ENCODE measurements at places on chromosomes 12 and 14.

DNA sequence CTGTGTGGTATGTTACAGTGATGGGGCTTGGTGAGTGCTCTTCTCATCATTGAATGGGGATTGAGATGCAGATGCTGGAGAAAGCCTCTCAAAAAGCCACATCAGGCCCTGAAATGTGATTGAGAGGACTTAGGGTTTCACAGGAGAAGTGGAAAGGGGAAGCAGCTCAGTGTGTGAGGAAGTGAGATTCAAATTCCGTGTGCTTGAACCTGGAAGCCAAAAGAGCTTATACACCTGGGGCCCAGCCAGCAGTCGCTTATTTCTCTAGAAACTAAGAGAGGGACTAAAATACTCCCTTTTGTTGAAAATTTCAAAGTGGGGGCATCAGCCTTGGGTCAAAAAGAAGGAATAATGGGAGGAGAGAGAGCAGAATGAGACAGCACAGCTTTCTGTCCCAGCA, 39.1 kb upstream of the GZMB start:
- no peaks in the 10 kb centered on the region for H3K27me3 ChIP-seq
- H3K4me3 ChIP-seq, result peak overlapping the region; percentile 35
- H3K36me3 ChIP-seq, result no peaks in the 10 kb centered on the region
- DNase-seq, result no peak
- H3K4me1 ChIP-seq, result peaks cover 23% of the 10 kb centered on the region

DNA sequence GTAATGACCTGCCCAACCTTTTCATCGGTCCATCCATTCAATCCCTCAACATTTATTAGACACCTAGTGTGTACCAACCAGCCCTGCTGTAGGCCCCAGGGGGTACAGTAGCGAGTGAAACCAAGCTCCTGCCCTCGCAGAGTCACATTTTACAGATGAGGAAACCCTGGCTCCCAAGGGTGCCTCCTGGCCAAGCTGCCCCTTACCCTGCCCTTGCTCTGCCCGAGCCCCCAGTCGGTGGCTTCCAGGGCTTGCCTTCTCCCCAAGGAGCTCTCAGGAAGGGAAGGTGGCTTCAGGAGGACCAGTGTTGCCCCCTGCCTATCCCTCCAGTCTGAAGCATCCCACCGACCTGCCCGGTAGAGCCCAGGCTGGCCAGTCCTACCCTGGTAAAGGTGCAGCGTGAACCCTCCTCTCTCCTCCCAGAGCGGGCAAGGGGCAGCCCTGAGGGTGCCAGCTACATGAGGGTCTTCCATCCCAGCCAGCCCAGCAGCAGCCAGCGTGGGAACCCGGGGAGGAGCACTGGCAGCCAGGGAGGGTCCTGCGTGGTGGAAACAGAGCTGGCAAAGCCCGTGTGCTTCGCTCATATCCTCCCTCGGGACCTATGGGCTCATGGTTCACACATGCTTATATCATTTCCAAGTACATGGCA, 670 bp upstream of the BEGAIN start:
- no peaks in the 10 kb centered on the region for H3K36me3 ChIP-seq
- peaks cover 11% of the 10 kb centered on the region for H3K27me3 ChIP-seq
- no peak overlapping the region for H3K27ac ChIP-seq

DNA sequence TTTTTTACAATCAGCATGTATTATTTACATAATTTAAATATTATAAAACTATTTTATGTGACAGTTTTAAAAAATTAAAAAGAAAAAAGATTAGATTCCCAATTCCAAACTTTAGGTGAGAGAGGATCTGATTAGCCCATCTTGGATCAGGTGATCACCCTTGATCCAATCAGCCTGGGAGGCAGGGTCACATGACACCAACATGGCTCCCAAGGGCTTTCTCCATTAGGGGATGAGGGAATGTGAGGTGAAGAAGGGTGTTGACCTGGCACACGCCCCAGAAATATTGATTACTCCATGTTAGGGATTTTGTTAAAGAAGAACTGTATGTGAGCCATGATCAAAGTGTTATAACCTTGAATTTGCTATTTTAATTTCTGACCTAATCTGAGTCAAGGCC, 225.4 kb downstream of the RBM19 start:
- H3K36me3 ChIP-seq, result no peaks in the 10 kb centered on the region
- no peak for DNase-seq
- no peak overlapping the region for H3K27ac ChIP-seq
- peaks cover 12% of the 10 kb centered on the region for H3K27me3 ChIP-seq

GRCh38 chr12:109343677-109344076, 4.0 kb upstream of the MYO1H start:
- H3K27ac ChIP-seq, result no peak overlapping the region
- peaks cover 7% of the 10 kb centered on the region for H3K27me3 ChIP-seq
- no peaks in the 10 kb centered on the region for H3K36me3 ChIP-seq

DNA sequence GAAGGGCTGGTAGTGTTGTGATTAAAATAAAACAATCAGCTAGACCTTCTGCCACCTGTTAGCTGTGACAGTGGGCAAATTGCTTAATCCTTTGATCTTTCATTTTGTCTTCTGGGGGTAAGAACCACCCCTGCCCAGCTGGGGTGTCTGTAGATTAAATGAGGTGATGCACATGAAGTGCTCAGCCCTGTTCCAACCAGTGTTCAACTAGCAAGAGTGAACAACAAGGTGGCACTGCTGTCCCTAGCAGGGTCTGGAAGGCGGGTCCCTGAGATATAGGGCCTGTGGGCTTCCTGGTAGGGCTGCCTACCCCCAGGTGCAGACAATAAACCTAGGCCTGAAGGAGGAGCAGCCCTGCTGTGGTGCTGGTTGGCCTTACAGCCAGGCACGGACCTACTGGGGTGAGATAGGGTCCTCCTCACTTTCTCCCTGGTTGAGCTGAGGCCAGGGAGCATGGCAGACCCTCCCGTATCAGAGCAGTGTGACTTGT, 60.6 kb downstream of the ARL6IP4 start:
- H3K36me3 ChIP-seq, result no peaks in the 10 kb centered on the region
- H3K27ac ChIP-seq, result no peak overlapping the region
- no peaks in the 10 kb centered on the region for H3K27me3 ChIP-seq
- peaks cover 21% of the 10 kb centered on the region for H3K4me1 ChIP-seq

- no peak for DNase-seq
- no peaks in the 10 kb centered on the region for H3K27me3 ChIP-seq
- no peak overlapping the region for H3K4me3 ChIP-seq
- no peaks in the 10 kb centered on the region for H3K36me3 ChIP-seq
- no peak overlapping the region for H3K27ac ChIP-seq
Measured at GRCh38 chr12:39897315-39897714, 208.6 kb downstream of the SLC2A13 start.

DNA sequence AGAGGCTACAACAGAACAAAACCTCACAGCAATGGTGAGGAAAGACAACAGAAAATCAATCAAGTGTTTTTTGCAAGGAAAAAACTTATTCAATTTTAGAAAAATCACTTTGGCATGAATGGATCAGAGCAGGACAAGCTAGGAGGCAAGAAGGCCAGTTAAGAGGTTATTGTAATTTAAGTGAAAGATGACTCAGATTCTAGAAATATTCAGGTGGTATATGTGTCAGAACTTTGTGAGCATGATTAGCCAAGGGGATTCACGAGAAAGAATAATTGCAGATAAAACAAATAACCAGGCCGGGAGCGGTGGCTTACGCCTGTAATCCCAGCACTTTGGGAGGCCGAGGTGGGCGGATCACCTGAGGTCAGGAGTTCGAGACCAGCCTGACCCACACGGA, 12.7 kb downstream of the GCH1 start:
- no peak overlapping the region for H3K27ac ChIP-seq
- H3K36me3 ChIP-seq, result no peaks in the 10 kb centered on the region
- DNase-seq, result no peak
- H3K27me3 ChIP-seq, result no peaks in the 10 kb centered on the region

- H3K27me3 ChIP-seq, result no peaks in the 10 kb centered on the region
- peaks cover 5% of the 10 kb centered on the region for H3K4me1 ChIP-seq
- no peak overlapping the region for H3K4me3 ChIP-seq
- no peak for DNase-seq
- H3K36me3 ChIP-seq, result no peaks in the 10 kb centered on the region
Measured at GRCh38 chr12:8687846-8688601, 9.8 kb upstream of the RIMKLB start.

GRCh38 chr12:20716037-20716436, 20.9 kb downstream of the SLCO1C1 start:
- no peaks in the 10 kb centered on the region for H3K27me3 ChIP-seq
- H3K4me1 ChIP-seq, result no peaks in the 10 kb centered on the region
- H3K27ac ChIP-seq, result no peak overlapping the region
- no peak overlapping the region for H3K4me3 ChIP-seq
- DNase-seq, result no peak

DNA sequence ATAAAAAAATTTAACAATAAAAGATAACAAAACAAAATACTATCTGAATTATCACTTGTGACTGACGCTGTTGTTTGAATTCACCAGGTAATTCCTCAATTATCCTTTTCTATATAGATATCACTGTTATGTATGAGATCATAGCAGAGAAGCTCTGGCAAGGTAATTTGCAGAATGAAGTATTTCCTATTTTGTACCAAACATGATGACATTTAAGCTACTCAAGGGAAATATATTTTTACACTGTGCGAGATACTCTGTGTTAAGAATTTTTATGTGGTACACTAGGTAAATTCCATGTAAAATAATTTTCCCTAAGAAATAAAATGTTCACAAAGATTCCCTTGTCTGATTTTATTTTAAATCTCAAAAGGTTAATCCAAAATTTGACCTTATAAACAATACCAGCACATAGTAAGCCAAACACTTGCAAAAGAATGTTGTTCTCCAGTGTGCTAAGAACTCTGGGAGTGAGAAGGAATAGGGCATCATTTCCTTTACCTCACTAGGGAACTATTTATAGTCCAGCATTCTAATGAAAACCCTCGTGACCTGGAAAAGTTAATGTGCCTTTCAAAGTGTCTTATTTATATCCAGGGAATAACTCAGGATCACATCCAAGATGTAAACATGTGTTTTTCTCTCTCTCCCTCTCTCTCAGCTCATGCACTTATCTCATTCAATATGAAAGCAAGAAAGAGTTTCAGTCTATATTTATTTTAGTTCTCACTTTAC, 115.2 kb upstream of the RAP1B start:
- DNase-seq, result no peak
- H3K27ac ChIP-seq, result no peak overlapping the region
- H3K4me1 ChIP-seq, result no peaks in the 10 kb centered on the region
- H3K4me3 ChIP-seq, result no peak overlapping the region
- no peaks in the 10 kb centered on the region for H3K36me3 ChIP-seq

GRCh38 chr14:29354486-29354885, 573.2 kb downstream of the PRKD1 start:
- no peak for DNase-seq
- no peaks in the 10 kb centered on the region for H3K36me3 ChIP-seq
- no peak overlapping the region for H3K4me3 ChIP-seq
- H3K27me3 ChIP-seq, result no peaks in the 10 kb centered on the region
- no peaks in the 10 kb centered on the region for H3K4me1 ChIP-seq

DNA sequence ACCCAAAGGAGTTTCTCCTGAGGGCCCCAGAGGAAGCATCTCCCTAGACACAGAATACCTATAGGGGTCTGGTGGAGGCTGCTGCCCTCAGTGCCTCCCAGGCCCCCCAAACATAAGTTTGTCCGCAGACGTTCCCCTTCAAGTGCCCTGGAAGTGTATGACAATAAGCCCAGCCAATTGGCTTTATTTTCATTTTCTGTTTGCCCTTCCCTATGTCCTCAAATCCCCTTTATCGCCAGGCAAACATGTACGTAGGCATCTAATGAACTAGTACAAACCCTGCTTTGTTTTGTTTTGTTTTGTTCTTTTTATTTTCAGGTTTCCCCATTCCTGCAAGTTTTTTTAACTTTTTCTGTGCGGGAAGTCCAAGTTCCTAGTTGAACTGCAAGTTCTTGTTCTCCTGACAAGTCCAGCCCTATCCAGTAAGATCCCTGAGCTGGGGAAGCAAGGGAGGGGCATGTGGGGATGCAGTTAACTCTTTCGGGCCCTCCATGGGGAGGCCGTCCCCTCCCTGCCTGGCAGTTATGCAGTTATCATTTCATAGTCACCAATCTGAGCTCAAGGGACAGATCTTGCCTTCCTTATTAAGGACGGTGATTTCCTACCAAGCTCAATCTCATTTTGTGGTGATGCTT, 141.9 kb downstream of the KCNA5 start:
- no peaks in the 10 kb centered on the region for H3K36me3 ChIP-seq
- no peak overlapping the region for H3K27ac ChIP-seq
- no peaks in the 10 kb centered on the region for H3K4me1 ChIP-seq
- no peak overlapping the region for H3K4me3 ChIP-seq
- no peak for DNase-seq

GRCh38 chr12:108668063-108668462, 34.4 kb upstream of the SELPLG start:
- no peak overlapping the region for H3K27ac ChIP-seq
- no peak for DNase-seq
- H3K4me3 ChIP-seq, result no peak overlapping the region
- no peaks in the 10 kb centered on the region for H3K27me3 ChIP-seq
- H3K36me3 ChIP-seq, result no peaks in the 10 kb centered on the region

GRCh38 chr12:13454991-13455777, 258.7 kb downstream of the EMP1 start:
- H3K4me1 ChIP-seq, result no peaks in the 10 kb centered on the region
- no peak for DNase-seq
- no peak overlapping the region for H3K4me3 ChIP-seq
- no peaks in the 10 kb centered on the region for H3K36me3 ChIP-seq
- H3K27ac ChIP-seq, result no peak overlapping the region
- peaks cover 5% of the 10 kb centered on the region for H3K27me3 ChIP-seq

GRCh38 chr12:41866878-41867430, 277.7 kb downstream of the GXYLT1 start:
- no peak for DNase-seq
- H3K36me3 ChIP-seq, result no peaks in the 10 kb centered on the region
- H3K4me3 ChIP-seq, result no peak overlapping the region
- no peaks in the 10 kb centered on the region for H3K27me3 ChIP-seq
- H3K27ac ChIP-seq, result no peak overlapping the region

GRCh38 chr14:79899610-79900009, 311.7 kb downstream of the DIO2 start:
- DNase-seq, result no peak
- no peak overlapping the region for H3K4me3 ChIP-seq
- no peaks in the 10 kb centered on the region for H3K36me3 ChIP-seq
- no peak overlapping the region for H3K27ac ChIP-seq
- H3K4me1 ChIP-seq, result no peaks in the 10 kb centered on the region
- no peaks in the 10 kb centered on the region for H3K27me3 ChIP-seq

DNA sequence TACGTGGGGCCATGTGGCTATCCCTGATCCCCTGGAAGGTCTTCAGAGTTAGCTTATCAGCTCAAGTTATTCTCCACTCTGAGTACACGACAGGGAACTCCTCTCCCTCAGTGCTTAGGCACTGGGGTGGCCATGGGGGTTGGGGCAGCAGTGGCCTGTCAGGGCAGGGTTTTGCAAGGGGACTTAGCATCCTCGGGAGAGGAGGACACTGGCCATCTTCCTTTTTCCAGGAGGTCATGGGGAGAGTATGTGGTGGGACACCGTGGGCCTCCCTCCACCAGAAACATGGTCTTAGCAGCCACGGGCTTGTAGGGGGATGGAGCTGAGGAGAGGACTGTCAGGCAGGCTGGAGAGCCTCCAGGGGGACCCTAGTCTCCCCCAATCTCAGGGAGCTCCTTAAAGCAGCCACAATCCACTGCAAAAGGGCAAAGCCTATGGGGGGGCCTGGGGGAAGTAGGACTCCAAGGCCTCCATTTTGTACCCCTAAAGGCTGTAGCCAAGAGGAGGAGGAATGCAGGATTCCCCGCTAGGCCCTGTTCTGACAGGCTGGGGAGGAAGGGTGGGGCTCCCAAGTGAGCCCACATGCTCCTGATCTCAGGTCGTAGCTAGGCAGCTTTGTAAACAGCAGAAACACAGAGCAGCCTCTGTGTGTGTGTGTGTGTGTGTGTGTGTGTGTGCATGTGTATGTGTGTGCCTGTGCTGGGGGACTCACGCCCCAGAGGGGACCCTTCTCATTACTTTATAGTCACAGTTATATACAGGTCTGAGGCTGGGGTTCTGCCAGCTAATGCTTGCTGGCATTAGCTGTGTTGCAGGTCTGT, 36.6 kb downstream of the KRT80 start:
- peak; percentile 50 for DNase-seq
- no peaks in the 10 kb centered on the region for H3K27me3 ChIP-seq
- H3K4me1 ChIP-seq, result peaks cover 58% of the 10 kb centered on the region
- H3K4me3 ChIP-seq, result no peak overlapping the region
